ENCODE measurements at places on chromosomes 3 and 15. TPM values are rescaled to one million over a fixed set of nuclear protein-coding genes. Genes with fewer than 3 reads are reported as not detected.

Gene MITF
- total RNA-seq, result 2.5 TPM

Gene BTLA
- 0.31 TPM for total RNA-seq

Gene GOLGA8T
- total RNA-seq, result 0.31 TPM

Gene C3orf62
- total RNA-seq, result 8.5 TPM

Gene TICRR
- total RNA-seq, result 6.6 TPM

Gene COX5A
- 43.5 TPM for total RNA-seq

Gene PCOLCE2
- 4.4 TPM for total RNA-seq

Gene SI
- not detected for total RNA-seq
